ENCODE measurements at places on chromosomes 2 and 18.

- DNase-seq, result no peak
Measured at GRCh38 chr18:79695856-79696850, 16.6 kb downstream of the CTDP1 start.

- no peak for DNase-seq
Measured at GRCh38 chr2:221641181-221641871, 69.2 kb upstream of the EPHA4 start.

DNA sequence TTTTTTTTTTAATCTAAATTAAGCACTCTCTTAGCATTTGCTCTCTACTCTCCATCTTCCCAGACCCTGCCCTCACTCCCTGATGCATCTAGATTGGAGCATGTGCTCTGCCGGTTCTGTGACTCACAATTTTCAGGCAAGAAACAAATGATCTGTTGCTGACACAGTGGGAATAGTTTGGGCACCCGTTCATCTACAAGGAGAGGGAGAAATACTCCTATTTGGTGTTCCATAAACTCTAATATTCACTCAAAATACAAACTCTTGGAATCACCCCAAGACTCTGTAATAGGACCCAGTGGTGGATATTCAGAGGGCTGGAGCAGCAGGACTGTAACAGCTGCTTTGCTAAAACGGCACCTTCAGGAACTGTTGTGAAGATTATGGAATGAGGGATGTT is 37.1 kb upstream of the LINC00305 start:
- DNase-seq, result no peak

GRCh38 chr2:176129813-176130146 is 275 bp downstream of the HOXD8 start:
- DNase-seq, result no peak

GRCh38 chr18:48922226-48922800 is 28.5 kb downstream of the SMAD7 start:
- no peak for DNase-seq

DNA sequence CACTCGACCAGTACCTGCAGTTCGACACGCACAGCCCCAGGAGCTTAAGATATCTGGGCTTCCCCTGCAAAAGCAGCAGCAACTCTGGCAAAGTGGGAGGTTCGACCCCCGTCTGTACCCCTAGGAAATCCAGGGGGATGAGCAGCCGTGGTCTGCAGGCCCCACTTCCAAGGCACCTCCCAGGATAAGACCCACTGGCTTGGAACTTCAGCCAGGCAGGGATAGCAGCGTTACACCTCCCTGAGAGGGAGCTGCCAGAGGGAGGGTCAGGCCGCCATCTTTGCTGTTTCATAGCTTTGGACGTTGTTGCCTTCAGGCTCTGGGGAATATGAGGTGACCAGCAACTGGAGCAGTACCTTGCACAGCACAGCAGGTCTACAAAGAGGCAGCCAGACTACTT is 351.1 kb downstream of the SOX11 start:
- DNase-seq, result no peak

DNA sequence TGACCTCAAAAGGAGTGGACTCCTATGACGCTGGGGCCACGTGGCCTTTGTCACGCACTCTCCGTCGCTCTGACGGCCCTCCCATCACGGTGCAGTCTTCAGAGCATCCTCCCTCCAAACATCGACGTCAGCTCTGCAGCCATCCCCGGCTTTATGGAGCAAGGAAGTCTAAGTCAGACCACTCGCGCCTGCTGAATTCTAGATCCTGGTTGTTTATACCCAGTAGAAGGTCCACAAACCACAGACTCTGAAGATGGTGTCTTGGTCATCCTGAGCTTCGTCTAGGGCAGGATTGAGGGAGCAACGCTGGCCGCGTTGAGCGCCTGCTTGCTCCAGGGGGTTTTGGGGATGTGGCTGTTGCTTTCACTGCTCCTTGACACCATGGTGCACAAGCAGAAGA is 228.0 kb upstream of the SALL3 start:
- DNase-seq, result no peak

DNA sequence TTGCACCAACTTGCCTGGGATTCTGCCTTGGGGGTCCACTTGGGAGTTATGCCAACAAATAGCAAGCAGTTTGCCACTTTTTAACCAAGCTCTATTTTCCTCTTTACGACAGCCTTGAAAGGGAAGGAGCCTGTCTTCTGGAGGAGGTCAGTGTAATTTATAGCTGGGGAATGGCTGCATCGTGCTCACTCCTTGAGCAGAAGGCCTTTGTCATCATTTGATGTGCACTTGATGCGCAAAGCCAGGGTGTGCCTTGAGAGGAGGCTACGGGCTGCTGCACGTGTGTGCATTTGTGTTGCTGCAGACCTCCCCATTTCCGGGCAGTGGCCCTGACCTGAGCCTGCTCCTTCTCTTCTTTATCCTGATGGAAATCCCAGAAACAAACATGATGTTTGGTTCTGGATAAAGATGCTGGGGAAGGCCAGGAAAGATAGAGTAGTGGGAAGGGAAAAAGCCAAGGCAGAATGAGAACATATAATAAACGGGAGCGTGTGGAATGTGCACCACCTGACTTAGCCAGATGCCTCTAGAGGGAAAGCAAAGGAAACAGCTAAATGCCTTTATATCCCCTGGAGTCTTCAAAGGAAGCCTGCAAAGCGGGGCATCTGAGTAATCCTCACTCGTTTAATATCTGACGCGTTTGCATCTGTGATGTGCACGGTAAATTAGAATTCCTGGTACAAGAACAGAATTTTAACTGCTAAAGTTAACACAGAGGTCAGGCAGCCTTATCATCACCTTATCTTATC is 68.3 kb upstream of the ZNF521 start:
- DNase-seq, result no peak

DNA sequence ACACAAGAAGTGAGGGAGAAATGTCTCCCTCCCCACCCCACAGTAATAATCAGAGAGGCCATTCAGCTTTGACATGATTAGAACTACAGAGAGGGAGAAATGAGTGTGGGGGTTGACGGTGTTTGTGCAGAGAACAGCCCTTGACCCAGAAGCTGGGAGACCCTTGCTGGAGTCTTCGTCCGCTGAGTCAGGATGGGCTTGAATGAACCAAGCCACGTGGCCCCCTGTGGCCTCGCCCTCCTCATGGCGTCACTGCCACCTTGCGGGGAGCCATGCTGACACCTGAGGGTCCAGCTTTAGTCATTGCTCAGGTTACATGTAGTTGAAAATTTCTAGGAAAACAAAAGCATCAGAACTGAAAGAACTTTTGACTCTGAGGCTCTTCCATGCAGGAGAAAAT is 101.2 kb downstream of the DGKD start:
- no peak for DNase-seq

DNA sequence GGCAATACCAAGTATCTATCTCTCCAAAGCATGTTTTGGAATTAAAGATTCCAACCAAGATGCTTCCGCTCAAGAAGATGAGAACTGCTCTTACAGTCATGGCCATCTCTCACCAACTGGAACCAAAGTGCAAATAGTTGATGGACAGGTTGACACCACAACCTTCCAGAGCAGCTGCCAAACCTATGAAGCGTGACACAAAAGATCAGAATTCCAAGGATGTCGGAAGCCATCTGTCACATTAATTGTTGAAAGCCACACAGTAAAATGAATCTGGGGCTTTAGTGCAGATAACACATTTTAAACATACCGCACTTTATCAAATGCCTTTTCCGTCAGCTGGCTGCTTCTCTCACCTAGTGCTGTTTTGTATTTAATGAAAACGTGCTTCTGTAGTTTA is 195.7 kb downstream of the CDH20 start:
- DNase-seq, result no peak

- no peak for DNase-seq
Measured at GRCh38 chr2:173101687-173102086, 26.0 kb downstream of the MAP3K20 start.

GRCh38 chr2:132656266-132656975 is 13.6 kb downstream of the LYPD1 start:
- DNase-seq, result no peak

DNA sequence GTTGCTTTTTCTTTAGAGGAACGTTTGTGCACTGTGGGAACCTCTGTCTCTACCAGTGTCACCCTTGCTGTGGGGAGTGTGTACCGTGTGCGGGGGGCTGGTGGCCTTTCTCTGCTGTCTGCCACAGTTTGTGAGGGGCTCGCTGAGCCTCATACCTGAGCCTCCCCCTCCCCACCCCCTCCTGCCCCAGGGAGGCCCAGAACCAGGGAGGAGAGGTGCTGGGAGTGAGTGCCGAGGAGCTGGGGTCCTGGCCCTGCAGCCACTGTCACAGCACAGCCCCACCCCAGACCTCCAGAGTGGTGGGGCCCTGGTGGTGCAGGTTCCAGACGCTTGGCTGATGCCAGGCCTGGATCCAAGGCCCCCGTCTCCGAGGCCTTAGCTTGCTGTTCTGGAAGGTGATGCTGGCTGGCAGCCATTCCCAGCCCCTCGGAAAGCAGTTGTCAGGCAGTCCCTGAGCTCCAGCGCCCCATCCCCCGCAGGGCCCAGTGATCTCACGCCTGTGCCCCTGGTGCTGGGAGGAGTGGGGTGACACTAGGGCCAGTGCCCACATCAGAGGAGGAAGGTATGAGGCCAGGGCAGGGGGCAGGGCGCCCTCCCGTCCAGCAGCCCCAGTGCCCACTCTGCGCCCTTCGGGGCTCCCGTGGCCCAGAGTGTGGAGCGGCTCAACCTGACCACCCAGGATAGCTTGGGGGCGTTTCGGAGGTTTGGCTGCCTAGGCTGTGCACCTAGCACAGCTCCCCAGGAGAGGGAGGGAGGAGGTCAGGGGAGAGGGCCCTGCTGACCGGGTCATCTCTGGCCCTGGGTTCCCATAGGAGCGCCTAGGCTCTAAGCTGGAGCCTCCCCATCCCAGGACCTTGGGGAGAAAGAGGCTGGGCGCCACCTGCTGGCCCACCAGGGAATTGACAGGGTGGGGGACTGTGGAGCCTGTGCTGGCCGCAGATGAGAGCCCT is 53.0 kb upstream of the ALPP start:
- no peak for DNase-seq

GRCh38 chr18:70234667-70235459 is 29.4 kb upstream of the RTTN start:
- no peak for DNase-seq

DNA sequence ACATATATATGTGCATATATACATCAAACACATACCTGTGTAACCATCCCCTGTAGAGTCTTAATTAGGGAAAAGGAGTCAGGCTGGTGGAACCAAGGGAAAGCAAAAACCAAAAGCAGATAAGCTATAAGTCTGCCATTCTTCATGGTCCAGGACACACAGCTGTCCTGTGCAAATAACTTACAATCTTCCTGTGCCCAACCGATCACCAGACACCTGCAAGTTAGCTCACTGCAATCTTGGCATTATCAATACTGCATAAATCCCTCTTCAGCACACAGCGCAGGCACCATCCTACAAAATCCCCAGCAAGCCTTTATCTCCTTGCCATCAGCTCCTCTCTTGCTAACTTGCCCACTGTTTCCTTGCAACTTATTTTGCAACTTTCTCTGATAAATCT is 60.8 kb upstream of the DYNAP start:
- no peak for DNase-seq

DNA sequence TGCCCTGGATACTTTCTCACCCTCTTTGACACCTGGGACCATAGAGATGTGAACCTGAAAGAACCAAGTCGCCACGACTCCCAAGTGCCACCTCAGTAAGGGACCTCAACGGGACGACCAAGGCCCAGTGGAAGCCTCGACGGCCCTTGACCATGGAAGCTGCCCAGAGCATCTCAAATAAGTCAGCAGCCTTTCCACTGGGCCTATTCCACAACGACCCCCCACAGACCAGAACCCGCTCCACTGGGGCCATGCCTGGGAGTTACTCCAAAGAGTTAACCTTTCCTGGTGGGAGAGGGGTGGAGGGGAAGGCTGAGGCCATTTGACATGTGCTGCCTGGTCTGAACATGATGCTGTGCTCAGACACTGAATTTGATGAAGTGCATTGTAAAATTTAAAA is 146.9 kb downstream of the KLHL29 start:
- no peak for DNase-seq

DNA sequence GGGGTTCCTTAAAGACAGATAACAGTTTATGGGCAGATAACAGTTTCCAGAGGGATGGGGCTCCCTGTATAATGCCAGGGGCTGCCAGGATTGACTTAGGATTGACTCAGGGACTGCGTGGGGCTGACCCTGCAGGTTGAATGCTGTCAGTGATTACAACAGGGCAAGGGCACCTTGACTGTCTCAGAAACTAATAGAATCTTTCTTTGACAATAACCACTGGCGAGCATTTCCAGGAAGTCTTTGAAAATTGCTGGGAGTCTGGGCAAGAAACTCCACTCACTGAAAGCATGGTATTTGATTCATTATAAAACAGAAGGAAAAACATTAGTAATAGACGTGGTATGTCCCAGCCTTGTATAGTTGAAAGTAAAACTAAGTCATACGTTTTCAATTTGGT is 101.0 kb downstream of the GPD2 start:
- DNase-seq, result no peak

DNA sequence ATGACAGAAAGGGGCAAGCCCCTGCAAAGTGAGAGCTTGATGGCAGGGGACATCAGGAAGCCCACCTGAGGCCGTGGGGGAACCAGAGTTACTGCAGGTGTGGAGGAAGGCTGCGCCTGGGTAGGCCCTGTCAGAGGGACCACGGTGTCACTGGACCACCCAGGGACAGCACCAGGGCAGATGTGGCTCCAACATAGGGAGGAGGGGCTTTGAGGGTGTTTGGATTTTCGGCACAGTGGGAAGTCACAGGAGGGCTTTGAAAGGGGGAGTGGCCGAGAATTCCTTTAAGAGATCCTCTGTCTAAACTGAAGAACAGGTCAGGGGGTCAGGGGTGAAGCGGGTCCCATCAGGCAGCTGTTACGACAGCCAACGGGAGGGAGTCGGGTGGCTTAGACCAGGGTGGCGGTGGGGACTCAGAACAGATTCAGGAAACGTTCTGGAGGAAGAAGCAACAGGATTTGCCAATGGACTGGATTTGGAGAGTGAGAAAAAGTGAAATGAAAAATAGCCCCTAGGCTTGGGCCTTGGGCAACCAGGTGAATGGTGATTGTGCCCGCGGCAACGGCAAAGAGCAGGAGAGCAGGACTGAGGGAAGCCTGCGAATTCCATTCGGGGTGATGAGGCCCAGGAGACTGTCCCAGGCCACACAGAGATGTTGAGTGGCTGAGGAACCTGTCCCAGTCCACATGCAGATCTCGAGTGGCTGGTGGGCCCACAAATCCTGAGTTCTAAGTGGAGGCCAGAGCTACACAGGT is 166.1 kb downstream of the LAMA1 start:
- no peak for DNase-seq

DNA sequence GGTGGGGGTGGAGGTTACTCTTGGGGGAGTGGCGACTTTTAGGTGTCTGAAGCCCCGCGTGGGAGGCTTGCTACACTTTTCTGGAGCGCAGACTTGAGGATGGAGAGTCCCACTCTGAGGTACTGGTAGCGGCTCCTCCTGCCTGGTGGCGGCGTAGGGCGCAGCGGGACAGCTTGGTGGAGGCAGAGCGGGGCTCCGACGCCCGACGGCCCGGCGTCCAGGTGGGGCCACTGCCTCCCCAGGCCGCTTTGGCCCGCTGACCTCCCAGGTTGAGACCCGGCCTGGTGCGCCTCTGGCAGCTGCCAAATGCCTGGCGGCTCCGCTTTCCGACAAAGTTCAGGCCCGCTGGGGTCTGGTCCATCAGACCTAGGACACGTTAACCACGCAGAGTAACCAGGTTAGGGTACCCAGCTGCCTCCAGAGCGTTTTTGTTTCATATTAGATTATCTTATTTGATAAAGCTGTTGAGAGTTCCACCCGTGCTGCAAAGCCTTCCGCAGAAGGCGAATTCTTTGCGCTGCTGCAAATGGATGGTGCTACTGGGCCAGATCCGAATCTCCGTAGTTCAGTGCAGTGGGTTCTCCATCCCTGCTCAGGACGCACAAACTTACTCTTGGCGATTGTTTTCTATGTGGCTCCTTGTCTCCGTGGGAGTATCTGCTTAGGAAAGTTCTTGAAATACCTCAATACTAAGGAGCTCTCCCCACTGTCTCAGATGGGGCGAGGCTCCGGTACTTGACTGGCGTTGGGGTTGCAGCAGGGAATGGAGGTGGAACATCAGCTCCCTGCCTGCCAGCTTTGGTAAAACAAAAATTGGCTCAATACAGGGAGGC is 405.9 kb downstream of the XIRP2 start:
- no peak for DNase-seq
